HCT116 (cell line): ENCODE measurements at places on chromosomes 6 and 20. TPM values are rescaled to one million over a fixed set of nuclear protein-coding genes. Genes with fewer than 3 reads are reported as not detected.

GRCh38 chr6:23977706-23978105 lies 148.3 kb upstream of the NRSN1 start:
- no peaks in the 10 kb centered on the region for H3K4me1 ChIP-seq
- no peaks in the 10 kb centered on the region for H3K36me3 ChIP-seq
- H3K4me3 ChIP-seq, result no peak overlapping the region
- H3K27me3 ChIP-seq, result no peaks in the 10 kb centered on the region
- no peak for DNase-seq
- no peak overlapping the region for H3K27ac ChIP-seq

GRCh38 chr6:72348926-72349325 lies 272.9 kb upstream of the KCNQ5 start:
- no peaks in the 10 kb centered on the region for H3K4me1 ChIP-seq
- H3K27me3 ChIP-seq, result no peaks in the 10 kb centered on the region
- DNase-seq, result no peak
- no peak overlapping the region for H3K4me3 ChIP-seq

- H3K36me3 ChIP-seq, result no peaks in the 10 kb centered on the region
- H3K4me1 ChIP-seq, result no peaks in the 10 kb centered on the region
- H3K4me3 ChIP-seq, result no peak overlapping the region
- no peaks in the 10 kb centered on the region for H3K27me3 ChIP-seq
Measured at GRCh38 chr6:20118892-20119291, 93.4 kb downstream of the MBOAT1 start.

Gene NKAIN2
- total RNA-seq, result not detected

Gene KCNS1
- not detected for total RNA-seq

Gene CENPW
- total RNA-seq, result 46.9 TPM
